HFF-Myc (cell line): ENCODE measurements at places on chromosomes 2 and 18.

GRCh38 chr2:208556983-208557484 lies 150.4 kb downstream of the PTH2R start:
- no peak for DNase-seq

DNA sequence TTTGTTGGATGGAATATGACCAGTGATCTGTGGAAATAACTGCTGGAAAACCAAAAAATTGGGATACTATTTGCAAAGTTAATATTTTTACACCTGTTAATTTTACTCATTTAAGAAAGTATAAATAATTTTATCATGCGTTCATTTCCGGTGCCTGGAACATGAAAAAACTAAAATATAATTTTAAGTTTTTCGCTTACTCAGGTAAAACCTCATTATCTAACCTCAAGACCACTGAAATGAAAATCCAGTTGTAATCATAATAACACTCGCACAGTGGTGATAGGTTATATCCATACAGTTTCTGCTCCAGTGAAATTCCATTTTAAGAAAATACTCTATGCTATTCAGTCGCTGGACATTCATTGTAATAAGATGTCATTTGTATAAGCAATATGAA lies 517.9 kb downstream of the DPP10 start:
- no peak for DNase-seq

DNA sequence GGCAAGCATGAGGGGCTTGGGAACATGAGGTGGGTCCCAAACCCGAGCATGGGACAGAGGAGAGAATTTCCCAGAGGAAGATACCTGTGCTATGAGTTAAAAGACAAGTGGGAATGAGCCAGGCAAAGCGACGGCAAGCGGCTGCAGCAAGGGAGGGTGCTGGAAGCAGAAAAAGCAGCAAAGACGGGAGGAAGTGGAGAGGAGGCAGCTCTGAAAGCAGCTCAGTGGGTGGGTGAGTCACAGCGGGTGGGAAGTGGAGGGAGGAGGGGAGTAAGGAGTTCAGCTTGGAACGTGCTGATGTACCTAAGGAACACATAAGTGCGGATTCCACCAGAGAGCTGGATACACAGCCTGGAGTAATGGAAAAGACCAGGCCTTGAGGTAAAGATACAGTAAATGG lies 41.4 kb downstream of the THUMPD2 start:
- DNase-seq, result no peak

- DNase-seq, result no peak
Measured at GRCh38 chr2:174338147-174338605, 3.4 kb downstream of the SP9 start.

DNA sequence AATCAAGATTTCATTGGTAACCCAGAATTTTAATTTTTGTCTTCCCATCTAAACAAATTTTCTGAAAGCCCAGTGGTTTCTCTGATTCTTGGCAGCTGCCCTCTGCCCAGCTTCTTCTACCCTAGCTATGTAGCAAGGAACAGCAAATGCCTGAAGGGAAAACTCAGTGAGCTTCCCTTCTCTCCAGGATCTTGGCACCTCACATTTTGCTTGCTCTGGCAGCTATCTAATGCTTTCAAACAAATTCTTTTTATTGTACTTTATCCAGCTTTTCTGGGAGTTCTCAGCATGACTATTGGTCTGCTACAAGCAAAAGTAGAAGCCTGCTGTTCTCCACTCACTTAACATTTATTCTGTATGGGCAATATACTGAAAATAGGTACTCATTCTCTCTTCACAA lies 18.3 kb upstream of the GFPT1 start:
- no peak for DNase-seq

GRCh38 chr2:106059416-106060065 lies 134.6 kb downstream of the UXS1 start:
- DNase-seq, result no peak

GRCh38 chr2:33785201-33786106 lies 186.4 kb upstream of the FAM98A start:
- no peak for DNase-seq
